ENCODE measurements at places on chromosomes 1 and 21.

GRCh38 chr1:163258181-163258580, 55.5 kb upstream of the RGS5 start:
- DNase-seq, result no peak

DNA sequence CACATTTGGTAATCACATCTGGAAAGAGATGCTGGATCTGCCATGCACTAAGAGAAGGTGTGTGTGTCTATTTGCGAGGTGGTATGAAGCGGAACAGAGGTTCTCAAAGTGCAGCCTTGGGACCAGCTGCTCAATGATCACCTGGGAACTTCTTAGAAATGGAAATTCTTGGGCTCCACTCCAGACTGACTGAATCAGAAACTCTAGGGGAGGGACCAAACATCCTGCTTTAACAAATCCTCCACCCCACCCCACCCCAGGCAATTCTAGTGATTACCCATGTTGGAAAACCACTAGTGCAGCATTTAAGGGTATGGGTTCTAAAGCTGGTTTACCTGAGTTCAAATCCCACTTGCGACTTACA, 143.9 kb upstream of the JUN start:
- no peak for DNase-seq

GRCh38 chr1:214187121-214187900, 93.6 kb upstream of the SMYD2 start:
- peak; percentile 23 for DNase-seq

GRCh38 chr1:12194666-12195216, 27.9 kb downstream of the TNFRSF1B start:
- DNase-seq, result no peak

DNA sequence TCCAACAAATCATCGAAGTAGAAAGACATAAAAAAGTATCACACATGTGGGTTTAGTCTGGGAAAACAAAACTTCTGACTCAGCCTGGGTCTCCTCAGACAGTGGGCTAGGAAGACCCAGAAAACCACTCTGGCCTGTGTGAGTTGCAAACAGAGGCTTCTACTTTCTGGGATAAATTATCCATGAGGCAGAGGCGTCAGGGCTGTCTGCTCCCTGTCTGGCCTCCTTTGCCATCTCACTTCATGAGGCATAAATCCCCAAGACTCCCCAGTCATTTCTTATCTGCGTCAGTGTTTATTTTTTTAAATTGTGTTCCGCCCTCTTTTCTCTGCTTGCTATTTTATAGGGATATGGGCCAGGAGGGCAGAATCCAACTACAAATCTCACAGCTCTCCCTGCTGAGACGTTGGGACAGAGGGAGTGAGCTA, 80.6 kb upstream of the TRABD2B start:
- peak; percentile 42 for DNase-seq

DNA sequence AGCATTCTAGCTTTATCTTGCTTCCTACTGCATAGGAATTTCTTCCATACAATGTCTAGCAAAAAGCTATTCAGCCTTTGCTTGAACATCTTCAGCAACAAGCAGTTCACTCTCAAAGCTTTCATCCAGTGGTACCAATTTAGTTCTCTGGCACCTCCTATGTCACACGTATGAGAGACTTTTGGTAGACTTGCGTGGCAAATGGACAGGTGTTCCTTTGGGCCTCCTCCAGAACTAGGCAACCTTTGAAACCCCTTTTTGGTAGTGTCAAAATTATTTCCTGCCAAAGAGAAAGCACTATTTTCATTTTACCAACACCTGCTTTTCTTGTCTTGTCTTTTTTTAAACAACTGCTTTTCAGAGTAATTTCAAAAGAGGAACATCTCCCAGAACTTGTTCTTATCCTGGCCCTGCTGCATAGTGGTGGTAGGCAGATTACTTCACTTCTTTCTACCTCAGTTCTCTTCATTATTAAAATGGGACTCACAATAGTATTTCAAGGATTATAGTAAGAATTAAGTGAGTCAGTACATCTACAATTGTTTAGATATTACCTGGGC, 122.4 kb downstream of the MAST2 start:
- DNase-seq, result no peak

GRCh38 chr1:8787218-8787617, 30.2 kb downstream of the RERE start:
- DNase-seq, result no peak

DNA sequence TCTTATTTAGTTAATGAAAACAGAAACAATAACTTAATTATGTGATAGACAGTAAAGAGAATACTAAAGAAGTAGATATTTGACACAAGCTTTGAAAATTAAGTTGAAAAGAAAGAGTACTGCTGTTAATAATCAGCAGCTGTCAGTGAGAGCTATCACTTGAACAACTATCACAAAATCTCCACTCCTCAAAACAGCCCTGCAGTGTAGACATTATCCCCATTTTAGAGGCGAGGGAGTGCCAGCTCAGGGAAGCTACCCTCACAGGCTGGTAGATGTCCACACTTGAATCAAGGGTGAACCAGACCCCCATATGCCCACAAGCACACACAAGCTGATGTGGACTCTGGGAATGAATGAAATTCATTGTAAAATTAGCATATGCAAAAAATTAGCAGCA, 248.8 kb downstream of the RHOU start:
- DNase-seq, result no peak

DNA sequence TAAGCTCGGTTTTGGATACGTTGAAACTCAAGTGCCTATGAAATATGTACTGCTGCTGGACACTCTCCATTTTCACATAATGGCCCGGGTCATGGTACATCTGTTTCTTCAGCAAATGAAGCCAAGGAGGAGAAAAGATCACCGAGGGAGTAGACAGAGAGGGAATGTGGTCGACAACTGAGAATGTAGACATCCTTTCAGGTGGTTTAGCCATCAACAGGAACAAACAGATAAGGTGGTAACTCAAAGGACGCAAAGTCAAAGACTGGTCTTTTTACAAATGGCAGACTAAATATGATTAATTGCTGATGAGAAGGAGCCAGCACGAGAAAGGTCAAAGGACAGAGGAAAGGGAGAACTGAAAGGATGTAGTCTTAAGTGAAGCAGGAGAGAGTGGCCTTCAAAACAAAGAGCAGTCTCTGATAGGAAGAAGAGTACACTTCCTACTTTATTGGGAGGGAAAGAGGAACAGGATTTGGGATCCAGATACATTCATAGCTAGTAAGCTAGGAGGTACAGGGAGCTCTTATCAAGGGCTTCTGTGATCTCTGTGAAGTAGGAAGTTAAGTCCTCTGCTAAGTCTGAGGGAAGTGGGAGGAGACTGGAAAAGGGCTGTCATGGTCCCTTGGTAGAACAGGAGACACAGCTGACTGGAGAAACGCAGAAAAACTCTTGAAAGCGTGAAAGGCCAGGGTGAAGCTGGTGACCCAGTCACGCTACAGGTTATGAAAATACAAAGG, 28.3 kb downstream of the NUP133 start:
- no peak for DNase-seq

GRCh38 chr1:102586022-102586421, 522.3 kb downstream of the COL11A1 start:
- no peak for DNase-seq

GRCh38 chr21:25657140-25657539, 18.1 kb downstream of the JAM2 start:
- DNase-seq, result no peak

- DNase-seq, result peak; percentile 75
These were observed 735 bp downstream of the NBL1 start for GRCh38 chr1:19644681-19645410.

GRCh38 chr1:89844241-89844807, 23.5 kb downstream of the LRRC8D start:
- DNase-seq, result peak; percentile 67

- no peak for DNase-seq
These were observed 24.3 kb downstream of the IL10RB start for GRCh38 chr21:33290441-33290840.

DNA sequence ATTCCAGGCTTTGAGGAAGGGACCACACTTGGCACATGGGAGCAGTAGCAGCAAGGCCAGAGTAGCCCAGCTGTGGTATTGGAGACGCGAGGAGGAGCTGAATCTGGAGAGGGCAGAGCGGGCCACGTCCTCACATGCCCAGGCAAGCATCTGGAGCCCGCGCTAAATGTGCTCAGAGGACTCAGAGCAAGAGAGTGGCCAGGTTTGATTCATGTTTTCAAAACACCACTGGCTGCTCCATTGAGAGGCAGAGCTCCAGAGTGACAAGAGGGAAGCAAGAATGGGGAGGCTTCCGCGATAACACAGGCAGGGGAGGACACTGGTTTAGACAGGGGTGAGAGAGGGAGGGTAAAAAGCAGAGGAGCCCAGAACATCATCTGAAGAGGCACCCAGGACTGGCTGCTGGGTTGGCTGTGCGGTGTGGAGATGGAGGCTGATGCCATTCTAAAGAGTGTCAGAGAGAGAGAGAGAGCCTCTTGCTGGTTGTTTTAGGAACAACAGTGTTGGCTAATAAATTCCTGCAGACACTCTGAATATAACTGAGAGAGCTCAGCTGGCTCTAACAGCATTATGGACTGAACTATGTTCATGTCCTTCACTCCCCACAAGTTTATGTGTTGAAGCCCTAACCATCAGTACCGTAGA, 32.3 kb downstream of the RCAN1 start:
- peak; percentile 41 for DNase-seq

- no peak for DNase-seq
These were observed 78.2 kb upstream of the SDC3 start for GRCh38 chr1:30986755-30987154.

- DNase-seq, result no peak
These were observed 38.4 kb upstream of the FGGY start for GRCh38 chr1:59258412-59259032.

- DNase-seq, result no peak
These were observed 41.7 kb downstream of the EPB41 start for GRCh38 chr1:28956038-28956464.

- DNase-seq, result no peak
These were observed 4.9 kb downstream of the B3GALT2 start for GRCh38 chr1:193181536-193181935.

- no peak for DNase-seq
These were observed 677.8 kb downstream of the USP25 start for GRCh38 chr21:16407403-16408240.

DNA sequence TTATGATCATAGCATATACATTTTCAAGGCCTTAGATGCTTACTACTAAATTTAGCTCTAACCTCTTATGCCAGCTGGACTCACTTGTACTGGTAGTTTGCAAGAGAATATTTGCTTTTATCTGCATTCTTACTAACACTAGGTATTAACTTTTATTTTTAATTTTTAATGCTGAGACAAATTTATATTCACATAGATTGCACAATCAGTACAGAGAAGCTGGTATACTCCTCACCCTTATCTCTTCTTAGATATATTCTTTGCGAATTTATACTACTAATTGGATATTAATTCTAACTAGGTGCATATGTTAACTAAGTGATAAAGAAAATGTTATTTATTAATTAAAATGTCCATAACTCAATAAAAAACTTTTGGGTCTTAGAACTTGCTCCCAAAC, 561.8 kb upstream of the PRMT6 start:
- no peak for DNase-seq

- no peak for DNase-seq
These were observed 248.8 kb upstream of the PBX1 start for GRCh38 chr1:164310166-164310565.

DNA sequence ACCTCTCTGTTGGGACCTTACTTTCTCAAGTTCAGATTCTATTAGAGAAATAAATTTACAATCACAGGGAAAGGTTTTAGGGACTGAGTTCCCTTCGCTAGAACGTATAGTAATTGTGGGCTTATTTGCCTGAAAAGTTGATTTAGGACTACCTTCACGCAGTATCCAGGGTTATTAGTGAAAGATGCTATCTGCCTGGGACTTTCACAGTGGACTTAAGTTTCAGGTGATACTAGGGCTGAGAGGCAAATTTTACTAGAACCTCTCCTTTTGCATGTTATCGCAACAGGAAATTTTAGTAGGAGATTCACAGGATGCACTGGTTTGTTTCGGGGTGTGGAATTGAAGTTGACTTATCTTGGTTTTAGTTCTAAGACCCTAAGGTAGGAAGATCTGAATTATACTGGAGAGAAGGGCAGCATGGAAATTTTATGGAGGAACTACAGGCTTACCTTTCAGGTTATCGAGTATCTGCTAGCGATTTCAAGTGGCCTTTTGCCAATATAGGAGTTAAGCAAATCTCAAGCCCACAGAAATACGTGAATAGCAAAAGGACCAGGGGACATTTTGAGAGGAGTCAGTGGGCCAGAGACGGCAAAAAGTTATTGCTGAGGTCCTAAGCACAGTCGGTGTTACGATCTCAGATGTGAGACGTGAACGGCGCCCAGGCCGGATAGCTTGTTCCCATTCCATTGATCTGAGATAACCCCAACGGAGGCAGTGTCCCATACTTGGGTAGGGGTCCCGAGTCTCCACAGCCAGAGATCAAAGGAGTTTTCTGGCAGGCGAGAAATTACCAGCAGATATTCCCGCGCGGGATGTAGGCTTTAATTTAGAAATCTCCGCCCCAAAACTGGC, 723 bp upstream of the GNAI3 start:
- DNase-seq, result peak; percentile 38

DNA sequence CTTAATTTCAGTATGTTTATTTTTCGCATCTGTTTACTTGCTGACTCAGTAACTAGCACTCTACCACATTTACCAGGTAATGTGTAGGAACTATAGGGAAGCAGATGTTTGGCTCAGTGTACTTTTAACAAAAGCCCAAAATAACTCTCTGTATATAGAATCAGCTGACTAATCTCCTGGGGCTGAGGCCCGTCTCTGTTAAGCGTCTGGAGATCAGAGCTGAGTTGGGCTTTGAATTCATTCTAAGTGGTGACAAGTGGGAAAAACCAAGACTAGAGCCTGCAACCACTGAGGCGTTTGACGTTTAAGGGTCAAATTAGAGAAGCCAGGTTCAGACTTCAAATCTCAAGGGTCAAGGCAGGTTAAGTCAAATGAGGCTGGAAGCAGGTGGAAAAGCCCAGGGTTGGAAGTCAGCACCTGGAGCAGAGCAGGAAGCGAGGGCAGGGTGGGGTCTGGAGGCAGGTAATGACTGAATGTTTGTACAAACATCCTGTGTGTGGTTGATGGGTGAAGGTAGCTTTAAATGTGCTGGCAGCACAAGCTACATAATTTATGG, 56.8 kb upstream of the LYST start:
- DNase-seq, result no peak

GRCh38 chr1:3097231-3097630, 28.2 kb downstream of the PRDM16 start:
- DNase-seq, result no peak

DNA sequence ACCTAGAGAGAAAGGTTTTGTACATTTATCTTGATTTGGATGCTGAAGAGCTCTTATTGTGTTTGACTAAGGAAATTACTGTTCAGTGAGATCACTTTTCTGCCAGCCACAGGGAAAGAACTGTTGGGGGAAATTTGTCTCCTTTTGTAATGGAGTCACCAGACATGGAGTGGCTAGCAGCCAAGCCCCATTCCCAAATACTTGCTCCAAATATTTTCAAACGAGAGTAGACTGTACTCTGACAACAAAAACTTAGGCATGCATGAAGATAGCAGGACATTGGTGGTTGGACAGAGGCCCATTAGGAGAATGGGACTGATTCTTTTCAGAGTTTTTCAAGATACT, 21.1 kb downstream of the IPO9 start:
- peak; percentile 88 for DNase-seq

DNA sequence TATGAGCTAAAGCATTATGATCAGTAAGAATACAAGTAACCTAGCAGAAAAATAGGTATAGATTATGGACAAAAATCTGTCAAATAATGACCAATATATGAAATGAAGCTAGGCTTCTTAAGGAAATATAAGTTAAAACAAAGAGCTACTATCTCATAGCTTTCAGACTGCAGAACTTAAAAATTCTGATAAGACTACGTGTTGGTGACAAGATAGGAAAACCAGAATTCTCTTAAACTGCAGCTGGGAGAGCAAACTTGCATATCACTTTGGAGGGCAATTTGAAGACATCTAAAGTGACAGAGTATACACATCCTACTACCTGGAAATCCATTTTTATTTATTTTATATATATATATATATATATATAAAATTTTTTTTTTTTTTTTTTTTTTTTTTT, 65.5 kb downstream of the LTN1 start:
- DNase-seq, result no peak
